ENCODE measurements at places on chromosomes 4 and X.

DNA sequence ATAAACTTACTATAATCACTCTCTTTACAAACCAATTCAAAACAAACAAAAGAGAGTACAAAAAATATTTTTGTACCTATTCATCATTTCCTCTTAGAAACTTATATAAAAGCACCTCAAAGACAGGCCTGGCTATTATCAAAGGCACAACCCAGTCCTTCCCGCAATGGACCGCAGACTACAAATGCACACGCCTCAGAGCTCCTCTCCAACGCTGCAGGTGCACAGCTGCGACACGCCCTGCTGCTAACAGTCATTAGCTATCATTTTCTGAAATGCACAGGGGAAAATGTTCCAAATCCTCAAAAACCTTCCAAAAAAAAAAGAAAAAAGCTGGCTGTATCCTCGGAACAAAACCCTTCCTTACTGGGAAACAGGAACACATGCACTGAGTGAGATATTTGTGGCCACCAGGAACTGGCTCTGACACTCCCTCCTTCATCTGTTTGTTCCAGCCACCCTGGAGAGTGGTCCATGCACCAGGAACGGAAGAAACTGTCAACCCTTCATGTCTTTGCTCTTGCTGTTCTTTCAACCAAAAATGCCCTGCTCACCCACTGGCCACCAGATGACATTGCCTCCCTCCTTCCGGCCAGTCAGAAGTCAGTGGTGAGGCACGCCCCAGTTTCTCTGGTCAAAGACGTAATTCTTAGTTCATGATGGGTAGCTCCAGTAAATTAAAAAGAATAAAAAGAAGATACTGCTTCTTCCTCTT lies 16.7 kb downstream of the IRF2 start:
- no peak for DNase-seq

- DNase-seq, result no peak
Measured at GRCh38 chrX:118552121-118552900, 56.7 kb downstream of the DOCK11 start.

DNA sequence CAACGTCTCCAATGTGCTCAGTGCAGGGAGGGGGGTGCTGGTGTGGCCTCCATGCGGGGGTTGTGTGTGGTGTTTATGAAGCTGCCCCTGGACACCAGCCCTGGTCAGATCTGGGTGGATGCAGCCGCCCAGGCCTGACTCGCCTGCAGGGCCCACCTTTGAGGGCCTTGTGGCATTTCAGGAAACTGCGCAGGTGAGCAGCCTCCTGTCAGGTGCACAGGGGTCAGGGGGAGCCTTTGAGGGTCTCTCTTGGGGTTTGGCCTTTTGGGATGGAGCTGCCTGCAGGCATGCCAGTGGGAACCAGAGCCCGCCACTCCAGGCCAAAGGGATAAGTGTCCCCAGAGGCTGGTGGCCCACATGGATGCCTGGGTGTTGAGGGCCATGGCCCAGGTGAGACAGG lies 45.4 kb downstream of the ADRA2C start:
- no peak for DNase-seq

GRCh38 chr4:16119981-16120380 lies 36.2 kb upstream of the PROM1 start:
- DNase-seq, result no peak

- no peak for DNase-seq
Measured at GRCh38 chr4:118904935-118905334, 16.3 kb downstream of the SYNPO2 start.

- DNase-seq, result no peak
Measured at GRCh38 chr4:5203309-5203992, 152.2 kb downstream of the STK32B start.

DNA sequence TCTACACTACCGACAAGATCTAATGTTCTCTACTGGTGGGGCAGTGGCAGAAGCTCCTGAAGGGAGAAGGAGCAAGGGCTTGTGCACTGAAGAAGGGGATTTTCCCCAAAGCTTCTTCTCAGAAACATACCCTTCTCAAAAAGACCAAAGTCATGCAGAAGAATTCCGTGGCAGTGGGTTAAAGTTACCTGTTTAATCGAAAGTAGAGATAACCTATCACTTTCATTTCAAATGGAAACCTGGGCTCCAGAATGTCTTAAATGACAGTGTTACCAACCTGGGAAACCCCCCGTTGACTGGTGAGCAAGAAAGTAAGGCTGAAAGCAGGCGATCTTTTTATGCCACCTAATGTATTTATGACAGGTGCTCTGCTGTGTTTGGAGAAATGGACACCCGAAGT lies 92.5 kb upstream of the TEX13D start:
- DNase-seq, result no peak

GRCh38 chr4:145876531-145877180 lies 62.0 kb downstream of the ZNF827 start:
- DNase-seq, result no peak

- no peak for DNase-seq
Measured at GRCh38 chr4:184808713-184809050, 17.1 kb downstream of the ACSL1 start.

- no peak for DNase-seq
Measured at GRCh38 chr4:66606908-66607307, 936.6 kb upstream of the EPHA5 start.

DNA sequence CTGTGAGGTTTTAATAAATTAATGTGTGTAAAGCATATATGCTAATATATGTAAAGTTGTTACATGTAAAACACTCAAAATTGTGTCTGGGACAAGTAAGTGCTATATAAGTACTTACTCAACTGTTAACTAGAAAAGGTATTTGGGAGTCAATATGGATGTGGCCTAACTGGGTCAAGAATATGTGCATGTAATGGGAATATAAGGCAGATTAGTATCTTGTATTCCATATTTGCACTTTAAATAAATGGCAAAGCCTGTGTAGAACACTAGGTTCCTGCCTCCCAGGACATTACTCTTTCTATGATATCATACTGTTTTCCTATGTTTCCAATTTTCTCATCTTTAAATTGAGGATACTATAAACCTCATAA lies 270.6 kb downstream of the FBXO8 start:
- no peak for DNase-seq

DNA sequence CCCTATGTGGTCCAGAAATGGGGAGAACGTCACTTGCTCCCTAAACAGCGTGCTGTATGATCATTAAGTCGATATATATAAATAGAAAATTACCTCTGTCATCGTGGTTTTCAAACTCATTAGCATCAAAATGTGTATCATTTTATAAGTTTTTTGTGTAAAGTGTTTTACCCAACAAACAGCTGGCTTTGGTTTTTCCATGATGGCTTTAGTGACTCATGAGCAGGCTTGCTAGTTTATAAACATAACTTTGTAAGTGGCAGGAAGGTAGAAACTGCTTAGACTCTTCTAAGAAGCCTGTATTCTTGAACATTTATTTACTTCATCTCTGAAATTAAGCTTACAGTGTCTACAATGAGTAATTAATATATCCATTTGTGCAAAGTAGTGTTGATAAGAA lies 108.4 kb upstream of the DIPK2B start:
- no peak for DNase-seq

- DNase-seq, result no peak
Measured at GRCh38 chrX:45842207-45842925, 641.7 kb upstream of the DIPK2B start.

DNA sequence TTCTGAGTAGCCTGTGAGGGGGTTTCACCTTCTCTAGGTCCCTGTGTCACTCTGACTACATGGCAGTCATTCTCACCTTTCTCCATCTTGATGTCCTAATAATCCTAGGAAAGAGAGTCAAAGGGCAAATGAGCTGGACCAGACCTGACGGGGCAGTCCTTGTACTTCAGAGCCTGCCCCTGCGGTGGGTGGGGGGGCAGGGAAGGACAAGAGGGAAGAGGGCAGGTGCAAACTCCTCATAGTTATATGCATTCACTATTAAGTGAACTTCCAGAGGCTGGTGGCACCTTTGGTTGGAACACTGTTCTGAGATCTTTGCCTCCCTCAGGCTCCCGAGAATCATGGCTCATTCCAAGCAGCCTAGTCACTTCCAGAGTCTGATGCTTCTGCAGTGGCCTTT lies at the start of gene AWAT1:
Gene AWAT1, plus strand, starts transcription at position 301 of the 400 bp plus-strand sequence. Its CDS starts 41 bp downstream, at position 342.
- DNase-seq, result no peak

All from Caco-2 (cell line).